ENCODE measurements at places on chromosomes 11 and 22. TPM values are rescaled to one million over a fixed set of nuclear protein-coding genes. Genes with fewer than 3 reads are reported as not detected.

- DNase-seq: no peak
Observed at GRCh38 chr11:34259087-34259486, 98.7 kb downstream of the ABTB2 start.

- DNase-seq: no peak
Observed at GRCh38 chr11:122248939-122249338, 132.9 kb upstream of the BLID start.

DNA sequence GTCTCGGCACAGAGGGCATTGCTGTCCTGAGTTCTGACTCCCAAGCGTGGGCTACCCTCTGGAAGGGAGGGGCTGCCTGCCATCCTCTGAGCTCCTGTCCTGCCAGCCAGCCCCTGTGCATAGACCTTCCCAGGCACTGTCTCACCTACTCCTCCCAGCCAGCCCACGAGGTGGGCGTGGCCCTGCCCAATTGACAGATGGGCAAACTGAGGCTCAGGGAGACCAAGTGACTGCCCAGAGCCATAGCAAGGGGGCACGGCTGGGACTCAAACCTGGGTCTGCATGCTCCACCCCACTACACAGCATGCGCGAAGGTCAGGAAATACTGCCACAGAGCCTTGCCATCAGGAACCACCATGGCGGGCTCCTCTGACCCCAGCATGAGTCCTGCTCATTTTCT, 29.4 kb upstream of the PRR5 start:
- DNase-seq: no peak

Gene PVALB
- total RNA-seq: not detected

Gene TMX2
- total RNA-seq: 65.9 TPM

Gene ALDH3B1
- total RNA-seq: 0.12 TPM
